Uterus (tissue), 4 donors: ENCODE measurements at places on chromosomes 12 and 14. TPM values are rescaled to one million over a fixed set of nuclear protein-coding genes. Genes with fewer than 3 reads are reported as not detected.

DNA sequence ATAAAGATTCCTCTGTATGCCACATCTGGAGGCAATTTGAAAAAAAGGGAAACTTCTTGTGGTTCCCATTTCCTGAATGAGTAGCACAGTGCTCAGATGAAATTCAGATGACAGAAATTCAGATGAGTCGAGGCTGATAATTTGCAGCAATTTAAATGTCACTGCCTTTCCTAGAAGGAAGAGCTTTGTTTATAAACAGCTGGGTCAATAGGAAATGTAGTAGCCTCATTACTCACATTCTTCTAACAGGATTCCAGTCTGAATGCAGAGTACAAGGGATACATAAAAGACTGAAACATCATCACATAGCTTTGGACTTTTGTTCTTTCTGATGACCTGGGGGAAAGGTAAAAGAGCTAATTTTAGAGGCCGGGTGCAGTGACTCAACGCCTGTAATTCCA is 11.3 kb upstream of the DACT1 start:
- no peak for DNase-seq

DNA sequence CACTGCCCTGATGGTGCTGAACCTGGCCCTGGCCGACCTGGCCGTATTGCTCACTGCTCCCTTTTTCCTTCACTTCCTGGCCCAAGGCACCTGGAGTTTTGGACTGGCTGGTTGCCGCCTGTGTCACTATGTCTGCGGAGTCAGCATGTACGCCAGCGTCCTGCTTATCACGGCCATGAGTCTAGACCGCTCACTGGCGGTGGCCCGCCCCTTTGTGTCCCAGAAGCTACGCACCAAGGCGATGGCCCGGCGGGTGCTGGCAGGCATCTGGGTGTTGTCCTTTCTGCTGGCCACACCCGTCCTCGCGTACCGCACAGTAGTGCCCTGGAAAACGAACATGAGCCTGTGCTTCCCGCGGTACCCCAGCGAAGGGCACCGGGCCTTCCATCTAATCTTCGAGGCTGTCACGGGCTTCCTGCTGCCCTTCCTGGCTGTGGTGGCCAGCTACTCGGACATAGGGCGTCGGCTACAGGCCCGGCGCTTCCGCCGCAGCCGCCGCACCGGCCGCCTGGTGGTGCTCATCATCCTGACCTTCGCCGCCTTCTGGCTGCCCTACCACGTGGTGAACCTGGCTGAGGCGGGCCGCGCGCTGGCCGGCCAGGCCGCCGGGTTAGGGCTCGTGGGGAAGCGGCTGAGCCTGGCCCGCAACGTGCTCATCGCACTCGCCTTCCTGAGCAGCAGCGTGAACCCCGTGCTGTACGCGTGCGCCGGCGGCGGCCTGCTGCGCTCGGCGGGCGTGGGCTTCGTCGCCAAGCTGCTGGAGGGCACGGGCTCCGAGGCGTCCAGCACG is 4.7 kb downstream of the LTB4R start:
- peak; percentile 47 for DNase-seq

The FAR2 gene
- total RNA-seq, result 4.7 TPM

DNA sequence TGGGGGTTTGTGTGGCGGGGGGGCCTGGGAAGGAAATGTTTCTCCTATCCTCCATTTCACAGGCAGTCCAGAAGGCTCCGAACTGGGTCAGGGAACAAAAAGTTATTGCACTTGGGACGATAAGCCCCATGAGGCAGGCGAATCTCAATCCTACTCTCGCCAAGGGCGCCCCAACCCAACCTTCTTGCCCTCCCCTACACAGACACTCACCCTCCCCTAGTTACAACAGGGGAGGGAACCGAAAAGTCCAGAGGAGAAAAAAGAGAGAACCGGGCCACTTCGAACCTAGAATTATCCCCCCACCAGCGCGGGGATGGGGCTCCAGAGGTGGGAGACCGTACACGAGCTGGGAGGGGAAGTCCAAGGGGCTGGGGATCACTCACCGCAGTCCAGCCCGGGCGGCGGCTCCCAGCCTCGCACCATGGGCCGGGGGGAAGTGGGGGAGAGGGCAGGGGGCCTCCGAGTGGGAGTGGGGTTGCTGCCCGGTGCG is 357 bp downstream of the HOMEZ start:
- DNase-seq, result no peak

DNA sequence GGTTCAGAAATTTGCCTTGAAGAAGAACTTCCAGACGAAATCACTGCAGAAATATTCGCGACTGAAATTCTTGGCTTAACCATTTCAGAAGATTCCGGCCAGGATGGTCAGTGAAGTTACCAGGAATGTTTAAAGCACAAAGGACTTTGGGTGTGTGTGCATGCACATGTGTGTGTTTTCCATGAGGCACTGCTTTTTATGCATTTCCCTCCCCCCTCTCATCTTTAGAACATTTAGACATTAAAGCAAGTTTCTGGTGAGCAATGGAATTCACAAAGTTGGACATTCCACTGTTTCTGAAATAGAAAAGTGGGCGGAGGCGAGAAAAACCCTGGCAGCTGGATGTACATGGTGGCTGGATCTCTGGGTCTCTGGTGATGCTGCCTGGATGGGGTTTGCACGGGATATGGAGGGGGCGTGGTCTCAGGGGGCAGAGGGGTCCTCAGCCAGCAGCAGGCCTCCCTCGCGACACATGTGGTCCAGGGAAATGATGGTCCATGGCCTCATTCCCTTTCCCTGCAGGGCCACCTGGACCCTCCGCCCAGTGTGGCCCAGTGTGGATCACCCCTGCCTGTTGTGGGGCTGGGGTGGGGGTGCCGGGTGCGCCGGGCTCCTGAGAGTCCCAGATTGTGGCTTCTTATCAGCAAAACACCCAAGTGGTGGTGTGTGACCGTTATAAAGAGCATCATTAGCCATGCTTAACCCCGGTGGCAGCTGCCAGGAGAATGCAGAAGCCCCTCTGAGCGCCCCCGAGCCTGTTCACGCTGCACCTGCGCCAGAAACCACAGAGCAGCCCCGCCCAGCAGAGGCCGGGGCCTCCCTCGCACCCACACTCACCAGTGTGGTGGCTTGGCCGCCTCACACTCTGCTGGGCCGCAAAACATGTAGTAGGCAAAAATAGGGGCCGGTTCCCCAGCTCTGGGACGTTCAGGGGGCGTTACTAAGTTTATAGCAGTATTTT is 17.8 kb upstream of the BCL7A start:
- DNase-seq, result no peak

- no peak for DNase-seq
These were observed 65.0 kb downstream of the NUMB start for GRCh38 chr14:73393375-73393774.

- DNase-seq, result no peak
These were observed 14.3 kb downstream of the POMT2 start for GRCh38 chr14:77306416-77306815.

The JPH4 gene
- total RNA-seq, result 32.3 TPM
